ENCODE measurements at places on chromosomes 7 and 10.

DNA sequence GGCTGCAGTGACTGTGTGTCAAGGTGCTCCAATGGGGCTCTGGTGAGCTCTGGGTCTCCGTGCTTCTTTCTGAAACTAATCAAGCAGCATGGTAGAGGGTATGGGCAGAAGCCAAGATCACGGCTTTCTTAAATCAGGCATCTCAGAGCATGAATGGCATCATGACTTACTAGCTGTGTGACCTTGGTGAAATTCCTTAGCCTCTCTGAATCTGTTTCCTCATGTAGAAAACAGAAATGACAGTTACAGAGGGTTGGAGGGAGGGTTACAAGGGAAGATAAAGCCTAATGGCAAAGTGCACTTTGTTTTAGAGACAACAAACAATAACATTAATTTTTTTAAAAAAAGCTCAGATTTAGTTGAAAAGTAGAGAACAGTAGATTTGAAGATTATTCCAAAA is 34.9 kb downstream of the FRMPD2 start:
- no peak for DNase-seq

DNA sequence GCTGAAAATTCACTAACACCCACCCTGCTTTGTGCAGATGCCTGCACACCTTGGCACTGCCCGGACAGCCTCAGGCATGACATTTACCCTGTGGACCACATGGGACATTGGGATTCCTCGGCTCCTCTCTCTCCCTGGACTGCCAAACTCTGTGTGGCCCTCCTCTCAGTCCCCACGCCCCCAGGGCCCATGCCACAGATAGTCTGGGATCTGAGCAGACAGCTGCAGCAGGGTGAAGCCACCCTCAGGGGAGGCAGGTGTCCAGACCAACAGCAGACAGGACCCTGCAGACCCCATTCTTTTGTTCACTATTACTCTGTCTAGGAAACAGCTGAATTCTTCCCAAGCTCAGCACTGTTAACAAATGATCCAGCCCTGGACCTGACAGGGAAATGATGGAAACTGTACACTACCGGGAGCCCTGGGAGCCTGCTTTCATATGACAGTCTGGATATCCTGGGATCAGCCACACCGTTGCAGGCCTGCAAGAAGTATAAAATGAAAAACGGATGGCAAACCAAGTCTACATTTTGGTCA is 83.4 kb downstream of the VOPP1 start:
- DNase-seq: no peak

- DNase-seq: no peak
These were observed 205.7 kb downstream of the EBF3 start for GRCh38 chr10:129758207-129759021.

DNA sequence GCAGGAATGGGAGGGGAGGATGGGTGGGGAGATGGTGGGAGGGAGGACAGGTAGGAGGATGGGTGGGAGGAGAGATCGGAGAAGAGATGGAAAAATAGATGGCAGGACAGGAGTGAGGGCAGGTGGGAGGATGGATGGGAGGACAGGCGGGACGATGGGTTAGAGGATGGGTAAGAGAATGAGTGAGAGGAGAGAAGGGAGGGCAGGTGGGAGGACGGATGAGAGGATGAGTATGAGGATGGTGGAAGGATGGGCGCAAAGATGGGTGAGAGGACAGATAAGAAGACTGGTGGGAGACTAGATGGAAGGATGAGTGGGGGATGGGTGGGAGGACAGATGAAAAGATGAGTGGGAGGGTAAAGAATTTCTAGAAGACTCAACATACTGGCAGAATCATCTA is 438.6 kb downstream of the PLXNA4 start:
- DNase-seq: no peak

- no peak for DNase-seq
These were observed 166.7 kb downstream of the PTPN20 start for GRCh38 chr10:47077941-47078340.

GRCh38 chr7:105656922-105657521 is 75.7 kb upstream of the EFCAB10 start:
- peak; percentile 46 for DNase-seq

DNA sequence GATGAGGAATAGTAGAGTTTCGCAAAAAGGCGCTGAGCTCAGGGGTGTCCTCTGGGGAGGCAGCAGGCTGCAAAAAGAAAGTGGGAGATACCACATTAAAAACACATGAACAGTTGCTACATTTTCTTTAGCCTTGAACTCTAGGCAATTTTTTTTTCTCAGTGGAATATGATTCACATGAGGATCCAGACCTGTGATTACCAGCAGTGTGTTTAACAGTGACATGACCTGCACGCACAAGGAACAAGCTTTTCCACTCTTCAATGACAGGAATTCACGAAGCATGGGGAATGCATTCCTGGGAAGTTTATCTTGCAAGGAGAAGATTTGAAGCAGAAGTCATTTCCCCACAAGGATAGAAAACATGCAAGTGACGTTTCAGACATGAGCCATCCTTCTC is 161.6 kb downstream of the ITGA8 start:
- DNase-seq: no peak

DNA sequence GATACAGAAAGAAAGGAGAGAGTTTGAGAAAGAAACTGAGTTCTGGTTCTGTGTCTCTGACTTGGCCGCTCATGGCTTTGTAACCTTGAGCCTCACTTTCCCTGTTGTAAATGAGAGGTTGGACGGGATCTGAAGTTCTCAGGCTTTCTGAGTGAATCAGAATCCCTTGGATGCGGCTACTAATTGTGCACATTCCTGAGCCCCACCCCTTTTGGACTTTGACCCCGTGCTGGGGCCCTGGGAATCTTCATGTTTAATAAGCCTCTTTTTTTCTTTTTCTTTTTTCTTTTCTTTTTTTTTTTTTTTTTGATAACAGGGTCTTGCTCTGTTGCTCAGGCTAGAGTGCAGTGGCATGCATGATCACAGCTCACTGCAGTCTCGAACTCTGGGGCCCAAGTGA is 26.9 kb downstream of the SLC25A28 start:
- DNase-seq: no peak

DNA sequence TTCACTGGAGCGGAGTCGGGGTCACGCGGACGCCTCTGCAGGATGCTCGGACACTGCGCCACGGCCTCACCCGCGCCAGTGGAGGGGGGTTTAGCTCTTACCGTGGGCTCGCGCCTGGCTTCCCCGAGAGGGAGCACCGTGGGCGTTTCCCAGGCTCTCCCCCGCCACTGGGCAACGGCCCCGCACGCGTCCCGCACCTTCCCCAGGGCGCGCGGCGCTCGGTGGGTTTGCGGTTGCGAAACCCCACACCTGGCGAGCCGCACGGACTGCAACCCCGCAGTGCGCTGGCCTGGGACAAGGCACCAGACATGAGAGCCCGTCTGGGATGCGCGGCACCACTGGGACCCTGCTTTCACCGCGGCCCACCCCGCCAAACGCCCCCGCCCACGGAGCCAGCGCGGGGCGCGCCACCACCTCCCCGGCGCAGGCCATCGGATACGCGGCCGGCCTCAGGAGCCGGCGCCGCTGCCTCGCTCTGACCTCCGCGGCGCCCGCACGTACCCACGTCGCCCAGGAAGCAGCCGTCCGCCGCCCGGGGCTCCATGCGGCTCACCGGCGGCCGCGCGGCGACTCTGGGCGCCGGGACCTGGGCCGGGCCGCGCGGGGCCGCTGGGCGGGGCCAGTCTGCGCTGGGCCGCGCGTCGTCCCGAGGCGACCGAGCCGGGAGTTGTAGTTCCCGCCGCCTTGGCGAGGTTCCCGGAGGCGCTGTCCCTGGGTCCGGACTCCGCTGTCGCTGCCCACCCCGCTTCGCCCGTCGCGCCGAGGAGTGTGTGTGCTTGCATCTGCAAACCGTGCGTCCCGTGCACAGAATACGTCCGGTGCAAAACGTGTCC is at the start of gene ASB13:
TSS of gene ASB13 (minus strand) at position 588 of the 833 bp plus-strand sequence. CDS start at position 544, 44 bp downstream.
- DNase-seq: peak; percentile 64

GRCh38 chr10:119398996-119399395 is 143.5 kb downstream of the RGS10 start:
- DNase-seq: no peak

DNA sequence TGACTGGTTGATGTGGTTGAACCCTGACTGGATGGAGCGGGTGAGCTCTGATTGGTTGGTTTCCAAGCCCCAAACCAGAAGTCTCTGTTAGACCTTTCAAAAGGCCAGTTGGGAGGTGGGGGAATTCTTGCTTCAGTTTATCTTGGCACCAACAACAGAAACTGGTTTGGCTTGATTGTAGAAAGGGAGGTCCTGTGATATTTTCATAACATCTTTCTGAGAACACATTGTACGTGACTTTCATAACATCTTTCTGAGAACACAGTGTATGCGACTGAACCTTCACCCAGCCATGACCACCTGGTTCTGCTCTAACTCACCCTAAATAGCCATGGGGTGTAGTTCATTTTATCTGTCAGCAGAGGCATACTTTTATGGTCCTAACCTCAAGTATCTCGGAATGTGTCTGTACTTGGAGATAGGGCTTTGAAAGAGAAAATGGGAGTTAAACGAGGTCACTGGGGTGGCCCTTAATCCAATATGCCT is 88.3 kb downstream of the GALNT17 start:
- no peak for DNase-seq

DNA sequence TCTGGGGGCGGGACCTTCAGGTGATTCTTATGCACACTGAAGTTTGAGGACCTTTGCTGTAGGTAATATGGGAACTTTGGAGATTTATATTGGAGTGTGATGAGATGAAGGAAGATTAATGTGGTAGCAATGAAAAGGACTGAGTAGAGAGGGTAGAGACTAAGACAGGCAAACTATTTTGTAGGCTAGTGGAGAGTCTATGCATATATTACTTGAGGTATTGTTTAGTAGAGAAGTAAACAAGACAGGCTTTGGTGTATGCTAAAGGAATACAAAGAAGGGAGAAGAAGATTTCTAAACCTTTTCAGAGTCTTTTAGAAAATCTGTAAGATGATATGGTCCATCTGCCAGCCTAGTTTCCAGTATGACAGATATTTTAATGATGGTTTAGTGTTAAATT is 129.1 kb downstream of the EXOC4 start:
- DNase-seq: no peak

- no peak for DNase-seq
These were observed 36.6 kb upstream of the CCAR1 start for GRCh38 chr10:68684413-68684812.

- no peak for DNase-seq
These were observed 21.5 kb downstream of the CUX1 start for GRCh38 chr7:101838837-101839483.

DNA sequence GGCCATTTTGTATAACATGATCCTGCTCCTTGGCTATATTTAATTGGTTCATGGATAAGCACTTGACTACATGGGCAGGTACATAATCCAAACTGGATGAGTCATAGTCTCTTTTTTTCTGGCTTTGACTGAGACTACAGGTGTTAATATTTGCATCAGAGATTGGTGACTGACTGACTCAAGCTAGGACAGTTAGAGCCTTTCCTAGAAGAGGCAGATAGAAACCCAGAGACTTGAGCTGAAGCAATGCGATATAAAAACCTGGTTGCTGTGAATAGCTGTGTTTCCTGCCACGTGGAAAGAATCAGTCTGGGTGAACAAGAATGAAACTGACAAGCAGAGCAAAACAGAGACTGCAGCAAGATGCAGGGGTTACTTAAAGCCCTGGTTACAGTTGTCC is 81.0 kb downstream of the SAMD9 start:
- DNase-seq: no peak

DNA sequence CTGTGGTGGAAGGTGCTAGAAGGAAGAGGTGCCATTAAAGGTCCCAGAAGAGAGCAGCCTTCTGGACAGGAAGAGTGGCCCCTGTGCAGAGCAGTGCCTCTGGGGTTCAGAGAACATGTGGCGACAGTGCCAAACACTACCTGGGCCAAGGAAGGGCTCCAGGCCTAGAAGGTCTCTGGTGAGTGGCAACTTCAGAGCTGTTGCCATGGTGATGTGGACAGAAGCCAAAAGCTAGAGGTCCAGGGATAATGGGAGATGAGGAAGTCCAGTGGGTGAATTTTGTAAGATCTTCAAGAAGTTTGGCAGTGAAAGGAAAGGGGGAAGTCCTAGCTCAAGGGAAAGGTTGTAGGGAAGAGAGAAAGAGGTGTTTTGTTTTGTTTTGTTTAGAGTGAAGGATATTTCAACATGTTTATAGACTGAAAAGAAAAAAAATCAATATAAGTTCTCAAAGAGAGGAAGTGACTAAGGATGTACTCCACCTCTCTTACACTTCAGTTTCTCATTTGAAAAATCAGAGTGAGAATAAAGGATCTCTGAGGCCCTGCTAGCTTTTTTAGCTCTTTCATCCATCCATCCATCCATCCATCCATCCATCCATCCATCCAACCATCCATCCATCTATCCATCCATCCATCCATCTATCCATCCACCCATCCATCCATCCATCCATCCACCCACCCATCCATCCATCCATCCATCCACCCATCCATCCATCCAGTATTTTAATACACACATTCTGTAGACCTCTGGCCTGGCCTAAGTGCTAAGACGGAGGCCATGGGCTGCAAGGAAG is 77.1 kb upstream of the DUSP5 start:
- peak; percentile 77 for DNase-seq

- no peak for DNase-seq
These were observed 27.3 kb downstream of the NAPEPLD start for GRCh38 chr7:103121641-103122040.

- no peak for DNase-seq
These were observed 32.7 kb downstream of the COL26A1 start for GRCh38 chr7:101395376-101395775.

- no peak for DNase-seq
These were observed 31.4 kb upstream of the PDCD4 start for GRCh38 chr10:110840225-110840922.

- DNase-seq: no peak
These were observed 41.9 kb downstream of the ADRA2A start for GRCh38 chr10:111118758-111119157.

DNA sequence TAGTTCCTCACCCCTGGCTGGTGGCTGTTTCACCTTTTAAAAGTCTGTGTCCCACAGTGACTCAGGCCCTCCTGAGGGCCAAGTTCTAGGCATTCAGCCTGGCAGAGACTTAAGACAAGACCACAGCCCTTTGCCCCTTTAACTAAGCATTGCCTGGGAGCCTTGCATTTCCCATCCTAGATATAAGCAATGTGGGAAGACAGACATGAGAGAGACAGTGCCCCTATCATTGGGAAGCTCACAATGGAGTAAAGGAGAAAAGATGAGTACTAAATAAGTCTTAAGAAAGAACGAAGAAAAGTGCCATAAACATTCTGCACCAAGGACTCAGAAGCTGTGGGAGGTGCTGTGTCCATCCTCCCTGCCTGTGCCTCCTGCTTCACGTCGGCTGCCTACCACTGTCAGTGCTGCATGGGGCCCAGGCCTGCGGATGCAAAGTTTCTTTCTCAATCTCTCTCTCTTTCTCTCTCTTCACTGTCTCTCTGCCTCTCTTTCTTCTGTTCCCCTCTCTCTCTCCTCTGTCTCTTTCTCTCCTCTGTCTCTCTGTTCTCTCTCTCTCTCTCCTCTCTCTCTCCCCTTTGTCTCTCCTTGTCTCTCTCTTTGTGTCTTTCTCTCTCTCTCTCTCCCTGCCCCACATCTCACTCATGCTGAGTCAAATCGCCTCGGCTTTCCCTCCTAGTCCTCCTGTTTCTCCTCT is 21.5 kb downstream of the GPRIN2 start:
- no peak for DNase-seq

Data from lung microvascular endothelial cell (primary cell).